ENCODE measurements at places on chromosomes 13 and 19.

DNA sequence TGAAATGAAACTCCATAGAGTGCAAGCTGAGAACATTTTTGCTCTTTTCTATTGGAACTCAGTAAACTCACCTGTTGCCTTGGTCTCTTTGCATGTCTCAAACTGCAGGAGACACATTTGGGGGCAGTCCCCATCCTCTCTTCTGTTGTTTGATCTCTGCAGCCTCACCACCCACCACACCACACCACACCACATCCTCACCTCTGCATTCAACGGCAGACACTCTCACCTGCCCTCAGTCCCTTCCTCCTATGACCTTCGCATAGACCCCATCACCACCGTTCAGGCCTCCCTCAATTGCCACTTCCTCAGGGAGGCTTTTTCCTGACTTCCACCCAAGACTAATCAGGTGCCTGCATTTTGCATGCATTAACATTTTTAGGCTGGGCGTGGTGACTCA lies 14.4 kb upstream of the TPM4 start:
- DNase-seq, result no peak

DNA sequence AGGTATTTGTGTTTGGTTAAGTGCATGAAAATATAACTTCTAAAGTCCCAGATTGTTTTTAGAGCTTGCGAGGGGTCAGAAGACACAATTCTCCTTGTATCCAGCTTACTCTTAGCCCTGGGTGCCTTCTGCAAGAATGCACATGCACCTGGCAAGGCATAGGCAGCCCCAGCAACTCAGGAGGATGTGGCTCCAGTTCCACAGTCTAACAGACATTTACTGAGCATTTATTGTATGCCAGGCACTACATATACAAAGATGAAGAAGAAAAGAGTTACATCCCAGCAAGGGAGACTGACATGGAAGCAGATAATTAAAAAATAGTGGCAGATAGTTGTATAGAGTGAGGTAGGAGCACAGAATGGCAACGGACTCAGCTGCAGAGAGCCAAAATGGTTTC lies 101.1 kb upstream of the FRY start:
- DNase-seq, result no peak

DNA sequence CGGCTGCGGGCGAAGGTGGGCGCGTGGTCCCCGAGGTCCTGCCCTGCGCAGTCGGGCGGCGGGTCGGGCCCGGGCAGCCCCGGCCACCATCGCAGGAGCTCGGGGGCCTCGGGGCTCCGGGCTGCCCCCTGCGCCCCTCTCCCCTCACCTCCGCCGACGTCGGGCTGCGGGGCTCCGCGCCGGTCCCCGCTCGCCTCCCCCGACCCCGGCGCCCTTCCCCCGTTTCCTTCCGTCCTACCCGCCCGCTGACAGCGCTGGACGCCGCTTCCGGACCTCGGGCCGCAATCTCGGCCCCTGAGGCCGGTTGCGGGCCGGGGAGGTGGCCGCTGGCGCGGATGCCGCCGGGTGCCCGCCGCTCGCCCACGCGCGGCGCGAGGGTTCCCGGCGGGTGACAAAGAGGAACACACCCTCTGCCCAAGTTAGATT lies 720 bp downstream of the FARP1 start:
- no peak for DNase-seq

- no peak for DNase-seq
These were observed 20.5 kb upstream of the PNMA8C start for GRCh38 chr19:46449228-46449627.

- DNase-seq, result peak; percentile 79
These were observed at the start of gene GEMIN7 for GRCh38 chr19:45079063-45079910. GEMIN7 (plus strand) TSS chr19:45079260; CDS start chr19:45090115, 10,855 bp downstream.

DNA sequence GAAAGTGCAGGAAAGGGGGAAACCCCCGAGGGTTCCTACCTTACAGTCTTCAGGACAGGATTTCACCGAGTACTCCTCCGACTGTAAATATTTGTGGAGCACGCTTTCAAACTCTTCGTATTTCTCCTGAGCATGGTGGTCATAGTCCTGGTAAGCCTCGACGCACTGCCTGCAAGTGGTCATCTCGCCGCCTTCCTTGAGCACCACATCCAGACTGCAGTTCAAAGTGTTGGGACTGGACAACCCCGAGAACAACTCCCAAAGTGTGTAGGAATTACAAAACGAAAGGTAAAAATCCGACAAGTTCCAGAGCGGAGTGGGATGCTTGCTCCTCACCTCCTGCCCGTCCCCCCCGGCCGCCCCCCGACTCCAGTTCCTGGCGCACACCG lies 349.7 kb downstream of the LIG4 start:
- no peak for DNase-seq

GRCh38 chr13:99980824-99981734 lies 505 bp upstream of the ZIC2 start:
- no peak for DNase-seq

DNA sequence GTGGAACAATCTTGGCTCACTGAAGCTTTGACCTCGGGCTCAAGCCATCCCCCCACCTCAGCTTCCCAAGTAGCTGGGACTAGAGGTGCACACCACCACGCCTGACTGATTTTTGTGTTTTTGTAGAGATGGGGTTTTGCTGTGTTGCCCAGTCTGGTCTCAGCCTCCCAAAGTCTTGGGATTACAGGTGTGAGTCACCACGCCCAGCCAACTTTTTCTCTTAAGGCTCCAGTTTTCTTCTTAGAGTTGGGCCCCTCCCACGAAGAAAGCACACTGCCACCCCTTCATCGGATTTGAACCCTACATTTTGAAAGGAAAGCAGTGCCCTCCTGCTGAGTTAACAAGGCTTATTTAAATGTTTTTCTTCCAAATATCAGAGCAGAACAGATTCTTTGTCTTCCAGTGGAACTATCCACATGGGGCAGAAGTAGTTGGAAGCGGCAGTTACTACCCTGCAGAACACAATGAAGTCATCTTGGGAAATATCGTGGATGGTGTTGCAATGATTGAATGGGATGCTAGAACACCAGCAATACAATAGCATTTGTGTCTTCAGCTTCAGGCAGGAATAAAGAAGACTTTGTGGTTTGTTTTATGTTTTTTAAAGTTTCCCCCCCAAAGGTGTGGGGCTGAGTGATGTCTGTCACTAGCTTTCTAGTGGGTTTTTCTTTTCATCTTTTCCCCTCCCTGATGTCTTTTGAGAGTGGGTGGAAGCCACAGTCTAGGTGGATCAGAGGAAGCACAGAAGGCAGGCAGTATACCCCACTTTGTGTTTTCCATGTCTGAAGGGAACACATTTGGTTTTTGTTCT lies 8.9 kb downstream of the ACTN4 start:
- DNase-seq, result peak; percentile 72

- no peak for DNase-seq
These were observed 705.4 kb downstream of the SLITRK6 start for GRCh38 chr13:85093808-85094207.

DNA sequence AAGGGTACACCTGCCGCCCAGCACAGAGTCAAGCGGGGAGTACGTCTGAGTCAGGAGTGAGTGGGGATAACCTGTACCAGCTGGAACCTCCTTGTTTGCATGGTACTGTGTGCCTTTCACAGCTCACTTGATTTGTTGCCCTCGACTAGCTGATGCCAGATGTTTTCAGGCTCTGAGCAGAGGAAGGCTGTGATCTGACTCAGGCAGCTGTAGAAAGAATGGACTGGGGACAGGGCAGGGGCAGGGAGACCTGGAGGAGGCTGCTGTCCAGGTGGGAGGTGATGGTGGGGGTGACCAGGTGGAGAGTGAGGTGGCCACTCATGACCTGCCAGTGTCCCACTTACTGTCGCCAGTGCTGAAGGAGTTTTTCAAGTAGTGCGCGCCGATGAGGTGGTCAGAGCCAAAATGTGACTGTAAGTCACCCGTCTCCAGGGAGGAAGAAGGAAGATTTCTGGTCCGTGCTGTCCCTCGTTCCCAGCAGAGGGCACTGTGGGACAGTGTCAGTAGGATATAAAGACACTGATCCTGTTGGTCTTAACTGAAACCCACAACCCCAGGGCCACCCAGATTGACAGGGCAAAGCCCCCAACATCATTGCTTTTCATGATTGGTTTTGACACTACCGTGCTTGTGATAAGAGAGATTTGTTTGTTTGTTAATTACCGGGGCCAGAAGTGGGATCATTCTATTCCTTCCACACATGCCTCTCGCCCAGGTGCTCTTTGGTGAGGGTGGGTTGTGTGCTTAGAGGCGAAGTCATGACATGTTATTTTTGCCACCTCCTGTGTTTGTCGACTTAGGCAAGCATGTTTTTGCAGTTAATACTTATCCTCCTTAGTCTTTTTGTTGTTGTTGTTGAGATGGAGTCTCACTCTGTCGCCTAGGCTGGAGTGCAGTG lies 128.4 kb downstream of the DPF1 start:
- DNase-seq, result peak; percentile 64

DNA sequence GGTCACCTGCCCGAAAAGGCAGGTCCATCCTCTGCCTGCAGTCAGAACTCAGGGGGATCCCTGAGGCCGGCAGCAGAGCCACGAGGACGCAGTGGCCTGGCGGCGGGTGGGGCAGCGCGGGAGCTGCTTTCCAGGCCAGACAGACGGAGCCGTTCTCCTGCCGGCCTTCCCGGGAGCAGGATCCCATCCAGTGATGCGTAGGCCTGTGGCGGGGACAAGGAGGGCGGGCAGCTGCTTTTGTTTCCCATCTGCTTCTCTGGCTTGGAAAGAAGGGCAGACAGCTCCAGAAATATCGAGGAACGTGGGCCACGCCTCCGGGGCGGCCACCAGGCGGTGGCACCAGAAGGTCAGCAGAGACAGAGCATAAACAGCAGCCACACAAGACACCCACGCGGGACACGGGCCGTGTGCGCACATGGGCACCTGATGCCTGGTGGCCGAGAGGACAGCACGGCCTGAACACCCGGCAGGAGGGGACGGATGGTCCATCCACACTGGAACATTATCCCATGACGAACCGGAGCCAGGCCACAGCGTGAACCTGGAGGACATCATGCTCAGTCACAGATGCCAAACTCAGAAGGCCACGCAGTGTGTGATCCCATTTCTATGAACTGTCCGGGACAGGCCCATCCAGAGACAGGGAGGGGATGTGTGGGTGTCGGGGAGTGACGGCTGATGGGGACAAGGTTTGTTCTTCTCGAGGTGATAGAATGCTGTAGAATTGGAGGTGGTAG lies 13.9 kb upstream of the MKNK2 start:
- no peak for DNase-seq

DNA sequence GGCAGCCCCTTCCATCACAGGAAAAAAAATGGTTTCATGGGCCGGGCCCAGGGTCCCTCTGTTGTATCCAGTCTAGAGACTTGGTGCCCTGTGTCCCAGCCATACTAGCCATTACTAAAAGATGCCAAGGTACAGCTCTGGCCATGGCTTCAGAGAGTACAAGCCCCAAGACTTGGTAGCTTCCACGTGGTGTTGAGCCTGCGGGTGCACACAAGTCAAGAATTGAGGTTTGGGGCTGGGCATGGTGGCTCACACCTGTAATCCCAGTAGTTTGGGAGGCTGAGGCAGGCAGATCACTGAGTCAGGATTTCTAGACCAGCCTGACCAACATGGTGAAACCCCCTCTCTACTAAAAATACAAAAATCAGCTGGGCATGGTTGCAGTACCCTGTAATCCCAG lies 214.3 kb downstream of the LIG4 start:
- DNase-seq, result no peak

DNA sequence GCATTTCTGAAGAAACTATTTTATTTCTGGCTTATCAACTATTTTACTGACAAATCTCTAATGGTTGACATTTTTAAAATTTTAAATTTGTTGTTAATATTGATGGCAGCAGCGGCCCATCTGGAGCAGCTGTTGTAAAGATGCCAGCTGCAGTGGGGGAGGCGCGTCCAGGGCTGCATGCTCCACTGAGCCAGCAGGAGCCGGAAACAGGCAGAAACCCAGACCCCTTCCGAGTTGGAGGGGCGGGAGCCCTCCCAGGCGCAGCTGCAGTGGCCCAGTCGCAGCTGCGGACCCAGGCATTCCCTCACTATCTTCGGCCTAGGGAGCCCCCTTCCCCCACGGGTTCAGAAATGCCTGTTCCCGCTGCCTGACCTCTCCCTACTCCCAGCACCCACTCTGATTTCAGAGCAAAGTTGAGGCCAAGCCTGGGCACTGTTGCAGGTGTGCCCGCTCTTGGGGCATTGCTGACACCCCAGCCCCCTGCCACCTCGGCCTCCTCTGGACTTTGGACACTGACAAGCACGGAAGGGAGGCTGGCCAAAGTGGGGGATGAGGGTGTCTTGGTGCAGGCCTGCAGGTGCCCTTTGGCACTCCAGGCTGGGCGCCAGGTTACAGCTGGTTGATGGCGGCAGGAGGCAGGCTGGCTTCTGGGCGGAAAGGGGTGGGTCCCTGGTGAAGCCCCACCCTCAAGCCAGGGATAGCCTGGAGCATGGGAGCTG lies 69.2 kb downstream of the PIBF1 start:
- no peak for DNase-seq

DNA sequence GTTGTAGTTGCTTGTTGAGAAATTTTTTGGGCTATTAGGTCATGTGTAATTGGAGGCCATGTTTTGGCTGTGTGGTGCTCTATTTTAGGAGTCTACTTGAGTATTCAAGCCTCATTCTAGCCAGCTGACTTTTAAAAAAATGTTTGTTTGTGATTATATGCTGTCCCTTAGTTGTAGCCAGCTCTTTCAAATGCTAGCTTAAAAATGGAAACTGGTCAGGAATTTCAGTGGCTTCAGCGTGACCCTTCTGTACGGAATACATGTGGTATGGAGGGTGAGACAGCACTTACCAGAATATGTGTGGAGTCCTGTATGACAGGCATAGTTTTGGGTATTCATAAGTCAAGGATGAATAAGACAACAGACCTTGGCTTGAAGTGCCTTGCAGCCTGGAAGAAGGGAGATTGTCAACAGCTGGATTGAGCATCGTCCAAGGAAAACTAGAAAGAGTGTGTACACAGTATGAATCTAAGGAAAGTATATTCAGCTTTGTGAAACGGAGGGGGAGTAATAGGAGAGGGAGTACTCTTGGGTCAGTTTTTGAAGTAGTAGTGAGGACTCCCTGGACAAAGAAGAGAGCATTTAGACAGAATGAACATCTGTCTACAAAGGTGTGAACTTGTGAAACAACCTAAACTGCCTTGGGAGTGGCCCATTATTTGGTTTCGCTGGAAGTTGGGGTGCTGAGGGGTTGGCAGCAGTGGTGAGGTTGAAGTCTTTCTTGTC lies 20.0 kb upstream of the WTIP start:
- DNase-seq, result no peak

GRCh38 chr13:96032717-96033116 lies 20.5 kb downstream of the UGGT2 start:
- DNase-seq, result no peak
